Suppressor macrophage treated with lipopolysaccharide for 1 hour (primary cell): ENCODE measurements at places on chromosomes 2 and 18.

- no peak for DNase-seq
Measured at GRCh38 chr2:181163139-181163538, 182.7 kb downstream of the UBE2E3 start.

DNA sequence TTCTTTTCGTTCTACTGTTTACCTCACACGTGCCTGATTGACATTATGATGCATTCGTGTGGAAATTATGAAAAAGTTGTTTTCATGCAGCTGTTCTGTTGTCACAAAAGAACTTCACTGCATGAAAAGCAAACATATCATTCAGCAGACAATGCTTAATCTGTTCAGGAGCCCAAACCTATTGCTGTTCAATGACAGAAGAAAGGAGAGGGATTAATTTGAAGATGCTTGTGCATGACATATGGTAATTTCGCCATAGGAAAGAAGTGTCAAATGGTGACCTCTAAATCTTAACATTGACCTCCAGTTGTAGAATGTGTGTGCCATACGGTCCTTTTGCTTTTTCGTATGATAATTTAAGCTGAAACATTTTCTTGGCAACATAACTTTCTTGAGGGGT, 124.5 kb downstream of the WDR7 start:
- DNase-seq: no peak

DNA sequence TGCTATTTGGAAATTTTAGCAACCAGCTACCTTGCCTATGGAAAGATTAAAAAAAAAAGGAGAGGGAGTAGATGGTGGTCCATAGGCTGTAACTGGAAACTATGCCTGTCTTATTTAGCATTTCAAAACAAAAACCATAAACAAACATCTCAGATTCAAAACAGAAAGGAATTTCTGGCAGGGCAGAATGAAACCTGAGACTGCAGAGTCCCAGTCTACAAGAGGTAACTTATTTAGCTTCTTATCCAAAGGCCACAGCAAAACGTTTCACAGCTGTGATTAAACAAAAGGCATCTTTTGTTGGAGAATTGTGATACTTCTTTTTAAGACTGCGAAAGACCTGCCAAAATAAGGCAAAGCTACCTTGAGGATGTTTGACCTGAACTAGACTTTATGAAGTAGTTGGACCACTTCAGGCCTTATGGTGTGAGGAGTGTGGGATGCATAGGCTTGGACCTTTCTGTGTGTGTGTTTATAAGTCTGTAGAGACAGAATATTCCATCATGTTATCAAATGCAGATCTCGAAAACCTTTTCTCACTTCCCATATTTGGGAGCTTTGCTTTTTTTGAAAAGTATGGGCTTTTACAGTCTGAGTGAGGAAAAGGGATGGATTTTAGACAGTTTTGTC, 11.0 kb downstream of the CRIM1 start:
- no peak for DNase-seq

DNA sequence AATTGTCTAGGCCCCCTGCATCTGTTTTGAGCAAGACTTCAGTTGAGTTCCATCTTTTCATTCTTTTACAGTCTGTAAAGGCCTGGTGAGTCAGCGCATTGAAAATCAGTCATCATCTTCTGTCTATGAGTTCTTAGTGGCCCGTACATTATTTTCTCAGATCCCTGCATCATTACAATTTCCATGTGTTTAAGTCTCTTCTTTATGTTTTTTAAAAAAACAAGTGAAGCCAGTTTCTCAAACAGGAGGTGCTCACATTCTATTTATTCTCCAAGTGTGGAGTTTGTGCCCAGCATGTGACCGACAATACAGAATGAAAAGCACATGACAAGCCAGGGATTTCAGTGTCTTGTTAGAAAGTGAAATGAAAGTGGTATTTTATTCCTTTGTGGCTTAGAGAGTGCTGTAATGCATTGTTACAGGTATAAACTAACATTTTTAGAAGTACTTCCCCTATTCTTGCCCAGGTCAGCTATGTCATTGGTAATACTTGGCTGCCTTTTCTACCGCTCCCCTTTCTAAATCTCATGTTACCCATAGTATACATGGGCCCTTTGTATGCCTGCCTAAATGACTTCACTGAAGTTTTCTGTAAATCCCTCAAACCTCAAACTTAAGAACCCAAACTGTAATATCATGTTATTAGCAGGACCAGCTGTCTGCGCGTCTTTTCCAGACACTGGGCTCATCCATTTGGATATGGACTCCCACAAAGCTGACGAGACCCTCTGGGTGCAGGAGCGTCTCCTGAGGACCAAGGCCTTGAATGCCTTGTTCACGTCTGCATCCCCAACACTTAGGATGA, 67.6 kb downstream of the FEZ2 start:
- peak; percentile 49 for DNase-seq

GRCh38 chr2:207883002-207883780, 113.5 kb upstream of the FZD5 start:
- DNase-seq: peak; percentile 64

- DNase-seq: no peak
Measured at GRCh38 chr2:48092846-48093803, 186.8 kb upstream of the FBXO11 start.

- DNase-seq: no peak
Measured at GRCh38 chr2:231211486-231211885, 13.1 kb downstream of the ARMC9 start.

GRCh38 chr2:170500104-170500503, 215.0 kb upstream of the SP5 start:
- no peak for DNase-seq

GRCh38 chr18:61606068-61606660, 272.9 kb downstream of the CDH20 start:
- DNase-seq: no peak

DNA sequence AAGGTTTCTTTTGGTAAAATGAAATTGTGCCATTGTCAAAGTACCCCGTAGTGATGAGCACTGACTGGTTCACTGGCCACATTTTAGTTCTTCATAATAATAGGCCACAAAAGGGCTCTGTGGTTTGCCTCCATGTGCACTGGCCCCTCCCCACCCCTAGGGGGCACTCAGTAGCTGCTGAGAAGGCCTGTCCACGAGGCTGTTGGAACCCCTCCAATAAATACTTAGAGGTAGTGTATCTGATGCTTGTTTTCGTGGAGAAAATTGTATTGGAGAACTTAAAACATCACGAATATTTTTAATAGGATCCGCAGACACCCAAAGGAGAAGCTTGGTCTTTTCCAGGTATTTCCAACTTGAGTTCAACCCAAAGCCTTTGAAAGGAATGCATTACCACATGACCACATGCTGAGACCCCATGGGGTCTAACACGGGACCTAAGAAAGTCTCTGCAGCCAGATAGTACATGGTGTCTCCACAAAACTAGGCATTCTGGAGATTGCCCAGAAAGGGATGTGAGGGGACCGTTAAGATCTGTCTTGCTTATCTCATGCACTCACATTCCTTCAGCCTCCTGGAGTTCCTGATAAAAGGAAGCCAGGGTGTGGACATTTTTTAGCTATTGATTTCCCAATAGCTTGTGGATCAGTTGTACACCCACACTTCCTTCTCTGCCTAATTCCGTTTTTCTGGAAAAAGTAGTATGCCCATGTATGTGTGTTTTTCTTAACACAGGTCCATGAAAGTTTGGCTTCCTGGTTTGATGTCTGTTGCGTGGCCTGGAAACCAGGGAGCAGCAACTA, 28.5 kb upstream of the NOSTRIN start:
- peak; percentile 28 for DNase-seq

GRCh38 chr2:183248866-183249567, 124.8 kb downstream of the NUP35 start:
- DNase-seq: peak; percentile 33
